ENCODE measurements at places on chromosomes 7 and 10. TPM values are rescaled to one million over a fixed set of nuclear protein-coding genes. Genes with fewer than 3 reads are reported as not detected.

- no peak for DNase-seq
Observed at GRCh38 chr7:122884186-122884585, 2.1 kb downstream of the CADPS2 start.

DNA sequence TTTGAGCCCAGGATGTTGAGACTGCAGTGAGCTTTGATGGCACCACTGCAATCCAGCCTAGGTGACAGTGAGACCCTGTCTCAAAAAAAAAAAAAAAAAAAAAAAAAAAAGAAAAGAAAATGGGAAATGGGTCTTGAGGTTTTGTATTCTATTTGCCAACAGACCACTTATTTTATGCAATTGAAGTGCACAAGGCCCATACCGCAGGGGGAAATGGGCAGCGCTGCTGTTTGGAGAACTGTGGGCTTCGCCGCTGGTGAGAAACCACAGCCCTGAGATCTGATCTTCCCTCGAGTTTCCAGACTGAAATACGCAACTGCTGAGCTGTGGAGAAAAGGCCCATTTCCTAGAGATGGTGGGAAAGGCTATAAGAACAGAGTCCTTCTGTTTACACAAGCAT is 512.0 kb downstream of the TCERG1L start:
- DNase-seq, result no peak

- no peak for DNase-seq
Observed at GRCh38 chr7:51261117-51261835, 55.3 kb downstream of the COBL start.

PNLIPRP2 gene
- 0.88 TPM for total RNA-seq

CHN2 gene
- total RNA-seq, result 56.5 TPM

DNA sequence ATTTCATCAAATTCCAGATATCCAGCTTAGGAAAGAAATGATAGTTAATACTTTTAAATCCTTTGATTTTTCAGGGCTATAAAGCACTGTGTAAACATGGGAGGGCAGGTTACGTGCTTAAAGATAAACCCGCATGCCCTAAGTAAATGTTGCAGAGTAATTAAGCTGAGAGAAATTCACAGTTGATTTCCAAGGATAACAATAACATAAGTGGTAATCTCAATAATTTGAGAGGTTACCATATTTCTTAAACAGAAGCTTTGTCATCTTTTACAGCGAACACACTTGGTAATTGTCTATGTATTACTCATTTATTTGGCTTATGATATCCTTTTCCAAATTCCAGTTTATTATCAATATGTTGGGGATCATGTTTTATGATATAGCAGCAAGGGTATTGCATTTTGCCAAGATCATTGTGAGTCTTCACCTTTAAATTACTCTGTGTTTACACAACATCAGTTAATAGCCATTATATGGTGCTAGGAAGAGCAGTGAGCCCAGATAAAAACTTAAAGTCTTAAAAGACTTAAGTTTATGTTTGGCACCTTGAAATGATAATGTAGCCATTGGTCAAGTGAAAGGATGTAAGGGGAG is 15.4 kb downstream of the MGAM start:
- no peak for DNase-seq

DNA sequence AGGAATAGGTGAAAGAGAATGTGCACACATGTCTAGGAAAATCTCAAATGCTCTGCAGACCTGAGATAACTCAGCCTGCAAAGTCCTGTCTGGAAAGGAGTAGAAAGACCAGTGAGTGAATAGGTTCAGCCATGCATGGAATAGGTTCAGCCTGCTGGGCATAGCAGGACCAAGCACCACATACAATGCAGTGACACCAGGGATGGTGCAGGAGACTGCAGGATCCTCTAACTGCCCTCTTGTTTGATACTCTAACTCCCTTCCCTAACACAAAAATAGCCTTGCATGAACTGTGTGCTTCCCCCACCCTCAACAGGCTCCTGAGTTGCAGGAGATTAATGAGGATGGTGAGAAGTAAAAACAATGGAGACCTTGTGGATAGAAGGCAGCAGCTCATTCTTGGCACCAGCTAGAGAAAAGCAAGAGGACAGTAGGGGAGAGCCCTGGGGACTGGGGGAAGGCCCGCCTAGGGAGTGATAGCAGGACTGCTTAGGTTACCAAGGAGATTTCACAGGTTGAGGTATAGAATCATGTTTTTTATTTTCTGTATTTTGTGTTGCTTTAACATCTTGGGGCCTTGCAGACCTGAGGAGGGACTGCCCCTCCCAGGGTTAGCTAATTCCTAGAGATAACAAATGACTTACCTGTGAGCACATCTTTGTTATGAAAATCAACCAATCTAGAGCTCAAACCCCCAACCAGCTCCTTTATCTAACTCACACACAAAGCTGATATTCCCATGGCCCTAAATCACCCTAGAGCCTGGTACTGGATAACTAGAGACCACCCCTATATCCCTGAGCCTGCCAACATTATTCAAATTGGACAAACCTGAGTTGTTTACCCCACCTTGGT is 187.8 kb downstream of the PLPP4 start:
- DNase-seq, result no peak

DNA sequence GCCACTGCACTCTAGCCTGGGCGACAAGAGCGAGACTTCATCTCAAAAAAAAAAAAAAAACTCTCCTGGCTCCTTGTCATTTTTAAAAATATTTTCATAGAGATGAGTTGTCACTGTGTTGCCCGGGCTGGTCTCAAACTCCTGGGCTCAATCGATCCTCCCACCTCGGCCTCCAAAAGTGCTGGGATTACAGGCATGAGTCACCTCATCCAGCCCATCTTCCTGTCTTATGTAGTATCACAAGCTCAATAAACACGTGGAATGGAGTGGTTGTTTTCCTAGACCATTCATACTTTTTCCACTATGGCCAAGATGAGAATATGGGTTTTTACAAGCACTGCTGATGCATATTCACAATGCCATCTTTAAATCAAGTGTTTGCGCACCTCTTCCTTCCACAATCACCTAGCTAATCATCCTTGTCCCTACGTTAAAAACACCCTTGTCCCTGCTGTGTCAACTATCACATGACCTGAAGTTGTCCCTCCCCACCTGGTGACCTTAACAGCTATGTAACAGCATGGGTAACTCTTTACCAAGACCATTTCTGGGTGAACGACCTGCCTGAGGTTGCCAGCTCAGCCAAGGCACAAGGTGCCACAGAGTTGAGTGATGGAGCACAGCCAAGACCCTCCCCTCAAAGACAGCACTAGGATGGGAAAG is 21.3 kb downstream of the DLG5 start:
- no peak for DNase-seq

TSC22D4 gene
- 16.9 TPM for total RNA-seq

- no peak for DNase-seq
Observed at GRCh38 chr7:27804139-27804538, 64.2 kb downstream of the TAX1BP1 start.
